ENCODE measurements at places on chromosomes 4 and X.

GRCh38 chrX:154800478-154801210 lies 4.6 kb downstream of the MPP1 start:
- DNase-seq: no peak

DNA sequence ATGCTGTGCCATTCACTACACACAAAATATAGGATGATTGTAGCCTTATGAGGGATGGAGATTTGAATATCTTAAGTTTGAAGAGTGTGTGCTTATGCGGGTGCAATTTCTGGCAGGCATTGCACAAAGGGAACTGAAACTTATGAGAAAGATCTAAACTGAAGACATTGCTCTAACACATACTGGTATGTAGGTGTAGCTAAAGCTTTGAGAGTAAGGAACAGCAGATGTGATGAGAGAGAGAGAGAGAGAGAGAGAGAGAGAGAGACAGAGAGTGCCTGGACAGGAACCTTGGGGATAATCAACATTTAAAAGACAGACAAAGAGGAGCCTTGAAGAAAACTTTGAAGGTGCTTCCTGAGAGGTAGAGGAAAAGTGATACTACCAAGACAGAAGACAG lies 379.7 kb downstream of the SPRY1 start:
- DNase-seq: no peak

- no peak for DNase-seq
These were observed 39.4 kb upstream of the RHOH start for GRCh38 chr4:40157436-40157835.

GRCh38 chr4:181702864-181703495 lies 540.2 kb upstream of the TENM3 start:
- no peak for DNase-seq

DNA sequence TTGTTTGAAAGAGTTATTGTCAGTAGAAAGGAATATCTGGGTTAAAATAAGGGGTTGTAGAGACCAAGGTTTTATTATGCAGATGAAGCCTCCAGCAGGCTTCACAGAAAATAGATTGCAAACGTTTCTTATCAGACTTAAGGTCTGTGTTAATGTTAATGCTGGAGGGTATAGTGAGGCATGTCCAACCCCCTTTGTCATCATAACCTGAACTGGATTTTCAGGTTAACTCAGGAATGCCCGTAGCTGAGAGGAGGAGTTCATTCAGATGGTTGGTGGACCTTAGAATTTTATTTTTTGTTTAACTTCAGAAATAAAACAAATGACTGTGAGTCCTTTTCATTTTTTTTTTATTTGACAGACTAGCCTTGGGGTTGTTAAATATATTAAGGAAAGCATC lies 354.1 kb downstream of the GPM6A start:
- no peak for DNase-seq

All from stimulated activated CD8-positive, alpha-beta memory T cell treated with anti-CD3 and anti-CD28 coated beads, Interleukin-4, amount 100 ng/mL, for 1 hour (primary cell).